ENCODE measurements at places on chromosomes 12 and 14.
A peak's percentile ranks its signal among the peaks of the same experiment; 100 is the strongest.

DNA sequence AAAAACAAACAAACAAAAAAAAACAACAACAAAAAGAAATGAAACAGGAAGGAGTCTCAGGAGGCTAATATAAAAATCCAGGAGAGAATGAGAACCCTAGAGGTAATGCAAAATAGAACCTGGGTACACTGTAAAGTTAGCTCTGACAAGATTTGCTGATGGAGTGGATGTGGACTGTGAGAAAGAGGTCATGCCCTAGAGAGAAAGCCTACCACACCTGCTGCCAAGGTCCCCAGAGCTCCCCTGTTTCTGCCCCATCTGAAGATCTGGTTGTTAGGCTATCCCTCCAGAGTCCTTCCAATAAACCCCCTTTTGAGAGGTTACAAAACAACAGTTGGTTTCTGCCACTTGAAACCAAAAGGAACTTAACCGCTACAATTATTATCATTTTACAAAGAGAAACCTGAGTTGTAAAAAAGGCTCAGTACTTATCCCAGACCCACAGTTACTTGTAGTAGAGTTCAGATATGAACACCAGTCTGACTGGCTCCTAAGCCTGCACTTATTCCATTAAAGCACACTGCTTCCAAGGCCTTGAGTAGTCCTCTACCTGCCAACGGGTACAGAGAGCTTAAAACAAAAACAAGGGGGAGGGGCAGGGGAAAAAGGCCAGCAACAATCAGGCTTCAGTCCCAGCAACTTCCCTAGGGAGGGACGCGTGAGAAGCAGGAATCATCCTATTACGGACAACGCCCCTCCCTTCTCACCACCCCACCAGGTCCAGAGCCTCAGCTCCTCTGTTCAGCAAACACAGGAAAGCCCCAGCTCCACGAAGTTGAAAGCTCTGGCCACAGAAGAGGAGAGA, 27.7 kb downstream of the PPP1R13B start:
- DNase-seq: no peak

- no peak for DNase-seq
Observed at GRCh38 chr14:35539969-35540368, 6.0 kb downstream of the INSM2 start.

DNA sequence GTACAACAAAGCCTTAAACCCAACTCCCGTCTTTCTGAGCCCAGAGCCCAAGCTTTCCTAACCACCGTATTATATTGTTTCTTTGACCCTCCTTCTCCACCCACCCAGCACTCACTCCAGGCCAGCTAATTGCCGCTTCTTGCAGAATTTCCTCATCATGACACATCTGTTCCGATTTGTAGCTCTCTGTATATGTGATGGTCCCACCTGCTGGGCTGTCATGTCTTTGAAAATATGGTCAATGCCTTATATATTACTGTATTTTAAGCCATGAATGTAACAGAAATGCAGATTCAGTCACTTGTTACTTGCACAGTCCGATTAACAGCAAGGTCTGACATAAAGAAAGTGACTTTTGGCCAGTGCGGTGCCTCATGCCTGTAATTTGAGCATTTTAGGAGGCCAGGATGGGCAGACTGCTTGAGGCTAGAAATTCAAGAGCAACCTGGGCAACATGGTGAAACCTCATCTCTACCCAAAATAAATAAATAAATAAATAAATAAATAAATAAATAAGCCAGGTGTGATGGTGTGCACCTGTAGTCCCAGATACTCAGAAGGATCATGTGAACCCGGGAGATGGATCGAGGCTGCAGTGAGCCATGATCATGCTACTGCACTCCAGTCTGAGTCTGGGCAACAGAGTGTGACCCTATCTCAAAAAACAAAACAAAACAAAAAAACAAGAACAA, 359.8 kb downstream of the ATP23 start:
- DNase-seq: no peak

GRCh38 chr14:102694530-102695166, 82.6 kb upstream of the TRAF3 start:
- DNase-seq: no peak

DNA sequence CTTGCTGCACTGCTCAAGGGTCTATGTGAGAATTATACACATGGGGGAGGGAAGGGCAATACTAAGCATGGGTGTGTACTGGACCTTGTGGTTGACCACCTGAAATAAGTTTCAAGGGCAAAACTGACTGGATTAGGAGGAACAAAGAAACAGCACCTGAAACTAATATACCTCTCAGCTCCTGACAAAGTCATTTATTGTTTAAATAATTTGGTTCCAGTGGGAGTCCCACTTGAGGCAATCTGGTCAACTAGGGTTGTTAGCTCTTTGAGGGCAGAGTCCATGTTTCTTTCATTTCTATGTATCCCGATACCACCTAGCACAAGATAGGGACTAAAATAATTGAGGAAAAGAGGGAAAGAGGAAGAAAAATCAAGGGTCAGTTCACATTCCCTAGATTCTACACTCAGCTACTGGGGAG, 45.5 kb downstream of the STXBP6 start:
- no peak for DNase-seq

- DNase-seq: no peak
Observed at GRCh38 chr14:101506926-101507835, 54.1 kb upstream of the DIO3 start.

GRCh38 chr12:11719678-11720099, 70.2 kb downstream of the ETV6 start:
- DNase-seq: peak; percentile 40

DNA sequence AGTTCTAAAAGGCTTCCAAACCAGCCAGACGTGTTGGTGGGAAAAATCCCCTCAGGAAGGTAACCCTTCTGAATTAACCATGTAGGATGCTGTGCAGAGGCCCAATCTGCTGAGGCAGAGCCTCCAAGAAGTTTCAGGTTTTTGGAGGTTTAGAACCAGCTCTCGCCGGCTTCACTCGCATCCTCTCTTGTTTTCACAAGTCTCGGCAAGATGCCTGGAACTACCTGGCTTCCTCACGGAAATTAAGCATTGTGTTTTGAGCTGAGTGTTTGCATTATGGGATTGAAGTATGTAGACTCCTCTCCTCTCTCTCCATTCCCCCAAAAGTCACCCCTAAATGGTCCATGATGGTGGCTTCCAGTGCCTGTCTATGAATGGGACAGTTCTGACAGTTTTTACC, 20.6 kb downstream of the LTBP2 start:
- DNase-seq: no peak

GRCh38 chr12:113231235-113232088, 10.2 kb downstream of the TPCN1 start:
- no peak for DNase-seq

GRCh38 chr14:73462048-73462715, 3.8 kb upstream of the NUMB start:
- peak; percentile 59 for DNase-seq

DNA sequence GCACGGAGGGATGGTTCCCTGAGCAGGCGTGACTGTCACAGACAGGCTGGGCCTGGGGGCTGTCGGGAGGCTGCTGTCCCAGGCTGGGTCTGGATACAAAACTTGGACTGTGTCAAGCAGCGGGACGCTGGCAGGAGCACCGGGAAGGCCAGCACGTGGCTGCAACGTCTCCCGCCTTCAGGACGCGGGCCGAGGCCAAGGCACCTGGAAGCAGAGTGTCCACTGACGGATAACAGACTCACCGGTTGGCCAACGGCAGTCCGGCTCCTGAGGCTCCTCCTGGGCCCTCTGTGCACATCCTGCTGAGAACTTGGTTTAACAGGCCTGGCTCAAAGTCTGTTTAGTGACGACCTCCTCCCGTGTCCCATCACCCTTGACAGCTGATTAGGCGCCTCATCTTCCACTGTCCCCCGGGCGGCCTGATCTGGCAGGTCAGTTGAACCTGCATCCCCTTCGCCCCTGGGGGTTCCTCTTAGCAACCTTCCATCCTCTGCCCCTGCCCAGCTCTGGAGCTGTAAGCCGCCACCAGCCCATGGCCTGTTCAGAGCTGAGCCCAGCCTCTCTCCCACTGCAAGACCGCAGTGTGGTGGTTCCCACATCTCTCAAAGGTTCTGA, 2.5 kb downstream of the XRCC3 start:
- no peak for DNase-seq

DNA sequence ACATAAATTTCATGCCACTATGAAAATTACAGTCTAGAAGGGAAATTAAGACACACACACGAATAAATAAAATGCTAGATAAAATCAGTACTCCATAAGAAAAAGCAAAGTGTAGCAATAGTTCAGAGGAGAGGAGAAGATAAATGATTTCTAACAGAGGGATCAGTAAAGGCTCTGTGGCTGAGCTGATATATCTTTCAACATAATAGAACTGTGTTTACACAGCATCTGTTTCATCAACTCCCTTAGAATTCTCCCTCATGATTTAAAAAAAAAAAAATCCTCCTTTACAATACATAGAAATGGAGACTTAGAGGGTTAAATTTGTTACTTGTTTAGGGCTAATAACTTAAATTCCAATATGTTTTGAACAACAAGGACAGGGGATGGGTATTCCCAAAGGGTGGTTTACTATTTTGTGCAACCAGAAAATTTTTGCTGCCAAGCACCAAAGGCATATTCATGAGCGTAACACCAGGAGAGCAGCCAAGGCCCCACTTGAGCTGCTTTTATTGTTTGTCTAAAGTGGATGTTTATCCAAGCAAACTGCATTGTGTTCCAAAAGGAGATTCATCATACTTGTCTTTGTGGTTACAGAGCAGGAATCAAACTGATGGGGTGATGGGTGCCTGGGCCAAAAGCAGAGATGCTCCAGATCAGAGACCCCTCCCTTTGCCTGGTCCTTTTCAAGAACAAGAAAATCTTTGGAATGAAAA, 162.7 kb downstream of the BMP4 start:
- no peak for DNase-seq

DNA sequence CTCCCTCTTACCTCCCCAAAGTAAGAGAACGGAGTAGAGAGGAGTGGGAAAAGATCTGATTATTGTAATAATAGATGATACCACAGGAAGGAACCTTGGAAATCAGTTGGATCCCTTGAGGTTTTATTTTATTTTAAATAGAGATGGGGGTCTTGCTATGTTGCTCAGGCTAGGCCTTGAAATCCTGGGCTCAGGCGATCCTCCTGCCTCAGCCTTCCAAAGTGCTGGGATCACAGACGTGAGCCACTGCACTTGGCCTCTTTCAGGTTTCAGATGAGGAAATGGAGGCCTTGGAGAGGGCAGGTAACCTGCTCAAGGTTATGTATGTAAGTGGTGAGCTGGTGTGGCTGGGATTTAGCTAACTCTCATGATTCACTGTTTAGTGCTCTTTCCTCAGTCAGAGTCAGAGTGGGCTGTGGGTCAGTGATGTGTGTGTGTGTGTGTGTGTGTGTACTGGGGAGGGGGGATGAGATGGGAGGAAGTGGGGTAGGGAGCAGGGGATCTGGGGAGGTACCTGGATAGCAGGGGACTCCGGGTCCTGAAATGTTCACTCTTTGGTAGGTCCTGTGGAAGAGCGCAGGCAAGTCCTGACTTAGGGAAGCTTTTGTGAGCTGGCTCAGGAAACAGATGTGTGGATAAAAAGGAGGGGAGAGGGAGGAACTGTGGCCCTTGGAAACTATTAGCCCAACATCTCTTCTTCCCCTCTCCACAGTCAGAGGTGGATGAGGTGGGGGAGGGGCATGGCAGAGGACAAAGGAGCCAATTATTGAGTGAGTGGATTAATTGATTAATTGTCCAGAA, 4.7 kb upstream of the CISTR start:
- no peak for DNase-seq

DNA sequence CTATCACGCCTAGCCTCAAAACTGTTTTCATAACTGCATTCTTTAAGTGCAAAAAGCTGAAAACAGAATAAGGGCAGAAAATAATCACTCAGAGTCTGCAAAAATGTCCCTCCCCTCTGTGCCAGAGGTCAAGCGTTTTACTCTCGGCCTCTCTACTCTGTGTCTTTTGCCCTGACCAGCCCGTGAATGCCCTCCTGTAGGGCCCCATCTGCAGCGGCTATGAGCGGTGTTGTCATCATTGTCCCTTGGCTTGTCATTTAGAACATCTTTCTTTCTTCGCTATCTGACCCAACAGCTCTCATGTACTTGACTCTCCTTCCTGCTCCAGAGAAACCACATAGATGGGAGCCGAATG, 21.7 kb downstream of the ELK3 start:
- DNase-seq: no peak

All from substantia nigra (tissue), 51 donors.